ENCODE measurements at places on chromosomes 2 and 18. TPM values are rescaled to one million over a fixed set of nuclear protein-coding genes. Genes with fewer than 3 reads are reported as not detected.

DNA sequence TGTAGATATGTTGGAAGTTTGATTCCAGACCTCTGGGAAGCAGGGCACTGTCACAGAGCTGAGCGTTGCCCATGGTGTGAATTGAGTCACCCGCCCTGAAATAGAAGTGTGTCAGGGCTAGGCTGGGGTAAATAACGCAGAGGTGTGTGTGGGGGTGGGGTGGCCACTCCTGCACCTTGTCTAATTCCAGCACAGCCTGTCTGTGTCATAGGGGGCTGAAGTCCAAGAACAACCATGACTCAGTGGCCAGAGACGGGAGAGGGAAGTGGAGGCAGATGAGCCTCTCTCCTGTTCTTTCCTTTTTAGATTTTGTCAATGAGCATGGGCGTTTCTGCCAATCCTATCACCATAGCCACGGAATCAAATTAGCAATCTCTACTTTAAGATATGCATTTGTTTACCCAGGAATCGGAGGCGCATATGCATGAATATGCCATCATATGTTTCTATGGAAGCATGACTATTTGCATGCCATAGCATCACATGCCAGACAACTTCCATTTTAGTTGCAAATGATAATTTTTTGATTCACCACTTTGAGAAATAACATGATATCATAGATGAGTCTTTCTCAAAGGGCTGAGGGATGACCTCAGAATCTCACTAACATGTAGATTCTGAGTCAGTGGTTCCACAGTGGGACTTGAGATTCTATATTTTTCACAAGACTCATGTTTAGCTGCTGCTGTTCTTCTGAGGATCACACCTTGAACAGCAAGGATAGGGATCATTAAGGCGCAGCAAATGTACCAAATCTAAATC is 852.9 kb downstream of the DCDC2C start:
- no peak for DNase-seq

Gene AFTPH
- total RNA-seq: 31.6 TPM

DNA sequence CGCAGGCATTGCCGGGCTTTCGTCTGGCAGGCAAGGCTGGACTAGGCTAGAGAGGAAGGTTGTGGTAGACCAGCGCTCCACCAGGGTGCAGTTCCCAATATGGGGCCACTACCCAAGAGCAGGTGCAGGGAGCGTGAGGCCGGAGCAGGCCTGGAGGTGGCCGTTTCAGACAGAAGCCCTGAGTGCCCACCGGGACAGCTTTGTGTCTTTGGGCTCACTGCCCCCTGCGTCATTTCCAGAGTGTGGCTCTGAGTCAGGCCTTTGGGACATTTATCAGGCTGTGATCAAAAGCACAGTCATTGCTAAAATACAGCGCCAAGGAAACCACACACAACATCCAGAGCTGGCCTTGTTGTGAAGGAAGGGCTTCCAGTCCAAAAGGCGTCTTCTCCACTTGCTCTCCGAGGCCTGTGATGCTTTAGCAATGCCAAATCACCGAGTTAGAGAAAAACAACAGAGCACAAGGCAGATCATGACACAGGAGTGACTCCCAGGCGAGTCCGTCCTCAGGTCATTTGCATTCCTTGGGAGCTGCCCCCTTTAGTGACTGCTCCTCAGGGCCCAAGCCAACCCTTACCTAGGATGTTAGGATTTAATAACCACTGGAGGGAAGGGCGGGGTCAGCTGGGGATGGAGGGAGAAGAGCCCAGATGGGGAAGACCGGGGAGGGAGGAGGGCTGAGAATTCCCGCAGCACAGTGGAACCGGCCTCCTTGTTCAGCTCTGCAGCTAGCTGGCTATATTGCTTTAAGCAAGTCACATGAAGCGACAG is 42.3 kb downstream of the RFX8 start:
- DNase-seq: no peak

Gene GPBAR1
- total RNA-seq: 0.94 TPM

- DNase-seq: no peak
These were observed 402.8 kb downstream of the TXNL1 start for GRCh38 chr18:56235481-56236013.

- no peak for DNase-seq
These were observed 289.4 kb upstream of the PXDN start for GRCh38 chr2:2033691-2034090.

GRCh38 chr2:238427435-238428162 is 872 bp downstream of the ASB1 start:
- no peak for DNase-seq

Gene SLC4A5
- 12.6 TPM for total RNA-seq

Data from sciatic nerve (tissue), 2 donors.